AG10803 (cell line): ENCODE measurements at places on chromosomes 3 and 15.

DNA sequence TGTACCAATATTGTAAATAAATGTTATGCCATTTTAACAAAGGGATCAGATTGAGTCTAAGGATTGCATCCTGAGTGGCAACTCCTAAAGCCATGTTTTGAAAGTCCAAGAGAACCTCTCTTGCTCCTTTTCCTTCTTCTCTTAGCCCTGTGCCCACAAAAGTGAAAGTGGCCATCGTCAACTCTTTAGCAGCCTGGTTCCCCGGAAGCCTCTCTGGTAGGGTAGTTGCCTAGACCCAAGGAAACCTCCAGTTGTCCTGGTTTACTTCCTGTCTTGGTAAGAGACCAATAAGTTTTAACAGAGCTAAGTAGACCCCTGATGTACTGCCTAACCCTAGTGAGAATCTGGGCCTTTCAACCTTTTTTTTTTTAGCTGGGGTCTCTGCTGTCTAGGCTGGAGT lies 10.2 kb upstream of the ITPKA start:
- no peak for DNase-seq

GRCh38 chr3:5822843-5823242 lies 635.3 kb downstream of the EDEM1 start:
- no peak for DNase-seq

GRCh38 chr3:52093756-52094545 lies 37.6 kb upstream of the DUSP7 start:
- peak; percentile 64 for DNase-seq

DNA sequence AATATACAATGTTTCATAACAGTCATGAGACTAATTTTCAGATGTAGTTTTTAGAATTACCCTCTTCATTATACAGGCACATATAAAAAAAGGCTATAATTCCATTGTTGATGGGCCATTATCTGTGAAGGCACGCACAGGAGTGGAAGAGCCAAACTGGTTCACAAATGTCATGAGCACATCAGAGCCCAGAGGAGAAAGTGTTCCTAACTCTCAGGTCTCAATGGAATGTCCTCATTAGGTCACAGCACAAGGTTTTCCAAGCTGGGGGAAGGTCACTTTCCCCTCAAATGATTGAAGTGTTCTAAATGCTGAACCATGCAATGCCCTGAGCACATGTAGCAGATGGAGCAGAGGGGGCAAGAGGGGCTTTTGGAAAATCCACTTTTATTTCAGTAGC lies 41.2 kb downstream of the GJD2 start:
- DNase-seq = no peak

DNA sequence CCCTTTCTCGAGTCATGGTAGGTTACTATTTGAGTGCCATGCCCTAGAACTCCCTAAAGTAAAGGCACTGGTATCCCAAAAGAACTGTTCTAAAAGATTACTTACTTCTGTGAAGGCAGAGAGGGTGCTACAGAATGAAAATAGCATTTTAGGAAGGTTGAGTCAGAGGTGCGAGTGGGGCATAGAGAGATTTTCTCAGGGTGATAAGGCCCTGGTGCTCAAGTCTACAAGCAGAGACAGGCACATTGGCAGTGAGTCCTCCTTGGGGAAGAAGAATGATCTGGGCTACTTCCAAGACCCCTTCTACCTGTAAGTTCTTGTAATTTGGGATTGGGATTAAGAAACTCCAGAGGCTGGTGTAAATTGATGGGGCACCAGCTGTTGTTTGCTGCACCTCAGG lies 96.7 kb downstream of the AKAP13 start:
- no peak for DNase-seq

DNA sequence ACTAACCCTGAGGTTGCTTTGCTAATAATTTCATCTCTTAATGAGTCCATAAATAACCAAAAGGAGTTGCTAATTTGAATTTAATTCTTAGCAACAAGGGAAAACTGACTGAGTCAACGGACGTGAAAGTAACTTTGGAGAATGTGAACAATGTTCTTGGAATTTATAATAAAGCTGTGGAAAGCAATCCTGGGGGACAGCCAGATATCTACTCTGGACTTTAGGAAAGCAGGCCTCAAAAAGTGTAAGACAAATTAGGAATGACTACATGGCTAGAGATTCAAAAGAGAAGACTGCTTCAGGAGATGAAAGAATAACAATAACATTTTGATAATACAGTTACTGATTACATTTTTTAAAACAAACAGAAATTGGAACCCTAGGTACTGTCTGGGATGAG lies 318.4 kb upstream of the COL8A1 start:
- peak; percentile 95 for DNase-seq

DNA sequence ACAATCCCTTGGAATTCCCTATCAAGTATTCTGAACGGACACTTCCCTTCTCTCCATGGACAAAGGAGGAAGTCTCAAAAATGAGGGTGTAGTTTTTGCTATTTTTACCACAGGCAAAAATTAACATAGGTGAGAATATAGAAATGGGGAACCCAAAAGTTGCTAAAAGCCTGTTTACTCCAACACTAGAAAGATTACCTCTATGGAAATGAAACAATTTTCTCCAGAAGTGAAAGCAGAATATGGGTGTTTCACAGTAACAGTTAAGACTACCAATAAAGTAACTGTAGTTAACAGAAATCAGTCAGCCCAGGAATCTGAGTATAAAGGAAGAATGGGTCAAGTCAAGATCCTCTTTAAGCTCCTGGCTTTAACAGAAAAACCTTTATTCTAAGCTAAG lies 9.3 kb downstream of the TRA2B start:
- DNase-seq = no peak

DNA sequence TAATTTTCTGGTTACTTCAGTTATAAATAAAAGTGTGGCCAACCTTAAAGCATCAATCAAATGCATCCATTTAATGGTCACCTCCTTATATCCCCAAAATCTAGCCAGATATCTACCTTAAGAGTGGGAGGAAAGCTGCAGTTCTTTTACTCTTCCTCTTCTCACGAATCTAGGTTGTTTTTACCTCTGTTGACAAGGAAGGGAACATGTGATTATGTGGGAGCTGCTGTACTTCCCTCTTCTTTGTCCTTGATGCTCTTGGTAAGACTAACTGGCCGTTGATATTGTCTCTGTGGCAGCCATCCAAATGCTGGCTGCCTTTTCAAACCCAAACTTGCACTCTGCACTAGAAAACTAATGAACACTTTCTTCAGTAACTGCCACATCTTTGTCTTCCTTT lies 275.3 kb upstream of the CADM2 start:
- DNase-seq = no peak

- DNase-seq = no peak
Measured at GRCh38 chr3:192915722-192916121, 1.9 kb downstream of the MB21D2 start.

DNA sequence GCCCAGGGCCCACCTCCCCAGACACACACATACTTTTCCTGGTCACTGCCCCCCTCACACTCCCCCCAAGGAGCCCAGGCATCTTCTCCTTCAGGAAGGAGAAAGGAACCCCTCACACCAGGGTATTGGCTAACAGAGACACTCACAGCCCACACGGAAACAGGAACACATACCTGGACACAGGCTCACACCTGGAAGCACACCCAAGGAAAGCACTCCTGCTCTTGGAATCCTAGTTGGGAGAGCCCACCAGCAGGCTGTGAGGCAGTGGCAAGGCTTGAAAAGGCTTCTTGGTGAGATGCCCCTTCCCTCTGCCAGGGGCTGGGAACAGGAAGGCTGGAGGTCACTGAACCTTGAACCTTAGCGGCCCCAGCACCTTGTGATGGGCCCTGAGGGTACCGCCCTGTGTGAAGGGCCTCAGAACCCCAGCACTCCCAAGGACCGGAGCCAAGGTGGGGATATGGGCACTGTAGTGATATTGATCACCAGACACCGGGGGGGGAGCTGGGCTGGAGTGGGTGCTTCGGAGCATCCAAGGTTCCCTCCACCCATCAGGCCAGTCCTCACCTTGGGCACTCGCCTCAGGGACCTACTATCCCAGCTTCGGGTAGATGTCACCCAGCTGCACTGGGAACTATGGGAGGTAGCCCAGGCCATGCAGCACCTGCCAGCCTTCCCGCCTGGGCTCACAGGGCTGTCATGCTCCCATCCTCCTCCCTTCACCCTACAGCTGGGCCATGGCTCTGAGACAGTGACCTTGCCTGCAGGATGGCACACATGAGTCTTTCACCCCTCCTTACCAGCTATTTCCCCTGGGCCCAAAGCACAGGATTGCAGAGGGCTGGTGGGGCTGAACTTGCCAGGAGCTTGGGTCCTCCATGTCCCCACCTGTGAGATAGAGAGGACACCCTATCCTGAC lies 16.4 kb downstream of the MYL3 start:
- no peak for DNase-seq

GRCh38 chr15:77867266-77868047 lies 210.1 kb downstream of the TBC1D2B start:
- DNase-seq = no peak

DNA sequence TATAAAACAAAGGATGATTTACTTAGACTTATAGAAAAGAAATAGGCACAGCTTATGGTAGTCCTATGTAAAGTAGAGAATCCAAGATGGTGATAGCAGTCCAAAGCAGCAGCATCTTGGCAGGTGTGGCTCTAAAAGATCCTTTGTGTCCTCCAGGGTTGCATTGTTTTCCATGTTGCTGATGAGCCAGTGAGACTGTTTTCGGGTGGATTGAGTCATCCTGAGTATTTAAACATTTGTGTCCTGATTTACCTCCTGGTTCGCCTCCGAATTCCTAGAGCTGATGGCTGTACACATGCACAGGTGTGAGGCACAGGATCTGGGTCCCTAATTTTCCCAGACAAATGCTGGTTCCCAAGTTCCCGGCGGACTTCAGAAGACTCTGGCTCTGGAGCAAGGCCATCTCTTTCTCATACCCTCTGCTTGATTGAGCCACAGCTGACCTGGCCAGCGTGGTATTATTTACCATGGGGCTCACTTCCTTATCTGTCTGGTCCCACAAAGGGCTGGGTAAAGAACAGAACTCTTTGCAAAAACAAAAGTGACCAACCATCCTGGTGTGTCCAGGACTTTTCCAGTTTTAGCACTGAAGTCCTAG lies 51.0 kb downstream of the ARNT2 start:
- DNase-seq = peak; percentile 29

GRCh38 chr3:162498626-162499025 lies 1002.0 kb downstream of the OTOL1 start:
- no peak for DNase-seq

- peak; percentile 67 for DNase-seq
Measured at GRCh38 chr15:81133782-81134461, at the start of gene CFAP161. Gene CFAP161 (plus strand): TSS chr15:81134270. CDS start chr15:81134330, 60 bp downstream.

DNA sequence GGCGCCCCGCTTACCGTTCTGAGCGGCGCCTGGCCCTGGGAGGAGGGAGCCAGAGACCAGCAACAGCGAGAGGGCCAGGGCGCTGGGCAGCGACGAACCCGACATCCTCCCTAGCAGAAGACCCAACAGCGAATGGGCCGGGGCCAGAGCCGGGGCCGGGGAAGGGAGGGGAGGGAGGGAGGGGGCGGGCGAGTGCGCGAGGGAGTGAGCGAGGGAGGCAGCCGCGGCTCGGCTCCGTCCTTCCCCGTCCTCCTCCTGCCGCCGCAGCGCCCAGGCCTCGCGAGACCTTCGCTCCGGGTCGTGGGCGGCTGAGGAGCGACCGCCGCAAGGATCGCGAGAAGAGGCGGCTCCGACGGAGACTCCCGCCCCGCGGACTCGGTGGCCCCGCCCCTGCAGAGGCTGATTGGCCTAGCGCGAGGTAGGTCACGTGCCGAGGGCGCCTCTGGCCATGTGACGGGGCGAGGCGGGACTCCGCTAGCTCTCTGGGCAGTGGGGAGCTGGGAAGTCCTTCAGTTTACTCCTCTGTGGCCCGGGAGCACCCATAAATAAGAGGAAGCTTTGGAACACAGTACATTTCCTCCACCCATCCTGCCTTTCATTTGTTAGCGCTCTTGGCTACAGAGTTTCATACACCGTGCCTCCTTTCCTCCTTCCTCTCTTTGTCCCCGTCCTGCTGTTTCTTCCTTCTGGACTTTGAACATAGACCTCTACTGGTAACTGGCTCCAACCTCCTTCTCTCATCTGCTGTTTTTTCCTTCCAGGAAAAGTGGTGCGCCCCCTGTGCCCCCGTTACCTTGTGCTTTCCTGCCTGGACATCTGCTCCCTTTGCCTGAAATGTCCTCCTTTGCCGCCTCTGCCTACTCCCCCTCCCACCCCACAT lies at the start of gene NPTN:
TSS of gene NPTN (minus strand) at position 279 of the 880 bp plus-strand sequence. CDS start at position 105, 174 bp downstream.
- peak; percentile 98 for DNase-seq

DNA sequence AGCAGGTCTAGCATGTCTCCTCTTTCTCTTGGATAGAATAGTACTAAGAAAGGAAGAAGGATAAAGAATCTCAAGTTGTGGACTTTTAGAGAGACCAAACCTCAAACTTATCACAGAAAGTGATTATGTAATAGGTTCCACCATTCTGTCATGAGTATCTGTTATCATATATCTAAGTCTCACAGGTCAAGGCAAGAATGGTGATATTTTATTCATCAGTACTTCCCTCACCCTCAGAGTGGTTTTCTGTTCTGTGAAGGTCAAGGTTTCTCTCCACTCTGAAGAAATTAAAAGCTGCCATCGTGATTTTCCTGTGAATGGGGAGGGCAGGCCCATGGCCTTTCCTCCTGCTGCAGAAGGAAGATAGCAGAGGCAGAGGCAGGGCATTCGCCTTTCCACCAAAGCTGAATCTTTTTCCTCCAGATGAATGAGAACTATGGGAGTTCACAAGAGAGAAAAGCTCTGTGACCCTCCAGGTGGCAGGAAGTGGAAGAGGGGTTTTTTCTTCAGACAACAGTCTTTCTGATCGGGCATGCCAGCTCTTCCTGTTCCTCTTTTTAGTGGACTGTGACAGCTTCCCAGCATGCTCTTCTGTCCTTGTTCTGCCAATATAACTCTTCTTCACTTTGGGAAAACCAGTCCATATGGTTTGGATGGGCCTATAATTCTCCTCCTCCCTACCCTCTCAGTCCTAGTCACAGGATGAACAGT lies 37.1 kb upstream of the CCK start:
- no peak for DNase-seq

GRCh38 chr3:164417955-164418354 lies 660.3 kb downstream of the SI start:
- DNase-seq = no peak

DNA sequence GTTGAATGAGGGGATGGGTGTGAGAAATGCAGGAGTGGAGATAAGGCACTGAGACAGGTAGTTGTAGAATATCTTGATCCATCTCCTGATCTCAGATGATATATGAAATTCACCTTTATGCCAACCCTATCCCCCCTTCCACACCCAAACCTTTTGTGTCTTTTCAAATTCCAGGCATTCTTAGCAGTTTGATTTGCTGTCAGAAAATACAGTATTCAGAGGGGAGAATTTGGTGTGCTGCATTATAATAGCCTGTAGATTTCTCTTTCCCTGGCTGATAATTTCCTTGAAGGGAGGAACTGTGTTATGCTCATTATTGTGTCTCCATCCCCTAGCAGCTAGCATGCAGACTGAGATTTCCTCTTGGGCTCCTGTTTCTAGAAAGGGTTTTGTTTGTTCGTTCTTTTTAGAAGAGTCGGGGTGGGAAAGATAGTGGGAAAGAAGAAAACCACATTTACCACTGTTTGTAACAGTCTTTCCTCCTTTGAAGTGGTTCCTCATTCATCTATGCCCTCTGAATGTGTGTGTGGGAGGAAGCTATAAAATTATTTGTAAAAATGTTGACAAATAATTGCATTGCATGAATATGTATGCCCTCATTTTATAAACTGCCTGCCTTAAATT lies 373.4 kb downstream of the DIPK2A start:
- no peak for DNase-seq

GRCh38 chr3:104428337-104428925 lies 938.3 kb upstream of the ALCAM start:
- DNase-seq = no peak
